Chondrocyte (in vitro differentiated cells): ENCODE measurements at places on chromosomes 5 and 9. TPM values are rescaled to one million over a fixed set of nuclear protein-coding genes. Genes with fewer than 3 reads are reported as not detected.

DNA sequence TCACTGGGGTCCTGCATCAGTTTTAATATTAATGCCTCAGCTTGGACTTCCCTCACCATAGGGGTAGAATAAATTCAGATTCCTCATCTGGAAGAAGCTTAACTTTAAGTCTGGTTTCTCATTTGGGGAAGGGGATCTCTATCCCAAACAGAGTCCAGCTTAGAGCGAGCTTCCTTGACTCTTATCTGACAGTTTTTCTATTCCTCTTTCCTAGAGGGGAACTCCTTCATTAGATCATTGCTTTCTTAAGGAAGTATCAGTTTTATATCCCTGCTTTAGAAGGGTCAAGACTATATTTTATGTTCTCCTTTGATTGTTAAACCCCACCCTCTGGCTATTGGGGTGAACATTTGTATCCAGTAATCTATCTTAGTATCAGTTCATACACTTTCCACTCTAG is 24.2 kb upstream of the CDC42SE2 start:
- no peak overlapping the region for H3K27ac ChIP-seq
- H3K36me3 ChIP-seq, result no peaks in the 10 kb centered on the region
- peaks cover 9% of the 10 kb centered on the region for H3K4me1 ChIP-seq
- no peaks in the 10 kb centered on the region for H3K27me3 ChIP-seq

- peak overlapping the region; percentile 87 for H3K4me3 ChIP-seq
- H3K27me3 ChIP-seq, result no peaks in the 10 kb centered on the region
- peak overlapping the region; percentile 51 for H3K27ac ChIP-seq
Measured at GRCh38 chr9:128724744-128725211, 851 bp upstream of the ZDHHC12 start.

DNA sequence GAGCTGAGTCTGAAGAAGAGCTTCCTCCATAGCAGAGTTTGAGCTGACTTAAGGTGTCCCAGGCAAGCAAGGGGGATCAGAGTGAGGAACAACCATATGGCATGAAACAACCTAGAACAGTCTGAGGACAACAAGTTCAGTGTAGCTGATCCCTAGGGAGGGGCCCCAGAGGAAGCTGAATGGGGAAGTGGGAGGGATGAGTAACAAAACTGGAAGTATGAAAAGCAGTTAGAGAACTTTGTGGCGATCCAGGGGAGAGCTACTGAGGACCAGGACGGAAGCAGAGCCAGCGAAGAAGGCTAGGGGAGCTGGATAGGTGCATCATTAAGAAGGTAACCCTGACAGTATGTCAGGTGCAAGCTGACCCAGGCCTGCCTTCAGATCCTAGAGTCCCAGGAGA is 580.8 kb downstream of the BNC2 start:
- no peak overlapping the region for H3K4me3 ChIP-seq
- H3K27me3 ChIP-seq, result no peaks in the 10 kb centered on the region

DNA sequence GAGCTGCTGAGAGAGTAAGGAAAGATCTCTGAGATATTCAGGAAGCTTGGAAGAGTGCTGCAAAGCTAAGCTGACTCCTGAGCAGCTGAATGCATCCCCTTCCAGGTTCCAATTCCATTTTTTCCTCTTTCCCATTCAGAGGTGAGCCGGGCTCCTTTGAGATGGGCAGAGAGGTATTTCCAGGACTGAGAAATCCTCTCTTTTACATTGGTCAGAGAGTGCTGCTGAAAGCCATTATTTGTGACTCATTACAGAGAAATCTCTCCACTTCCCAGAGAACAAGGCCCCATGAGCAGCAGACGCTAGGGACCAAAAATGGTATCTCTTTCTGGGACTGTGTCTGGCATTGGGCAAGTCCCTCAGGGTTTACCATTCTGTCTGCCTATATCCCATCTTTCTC is 3.7 kb downstream of the MCTP1 start:
- peaks cover 22% of the 10 kb centered on the region for H3K4me1 ChIP-seq
- H3K36me3 ChIP-seq, result peaks cover under 1% of the 10 kb centered on the region
- H3K27me3 ChIP-seq, result peaks cover 51% of the 10 kb centered on the region

The C9orf50 gene
- 0.30 to 0.39 TPM (median 0.38 TPM) in 3 replicates for total RNA-seq
